ENCODE measurements at places on chromosomes 7 and 10.

- no peak for DNase-seq
Measured at GRCh38 chr10:78808736-78809367, 259.9 kb upstream of the ZMIZ1 start.

DNA sequence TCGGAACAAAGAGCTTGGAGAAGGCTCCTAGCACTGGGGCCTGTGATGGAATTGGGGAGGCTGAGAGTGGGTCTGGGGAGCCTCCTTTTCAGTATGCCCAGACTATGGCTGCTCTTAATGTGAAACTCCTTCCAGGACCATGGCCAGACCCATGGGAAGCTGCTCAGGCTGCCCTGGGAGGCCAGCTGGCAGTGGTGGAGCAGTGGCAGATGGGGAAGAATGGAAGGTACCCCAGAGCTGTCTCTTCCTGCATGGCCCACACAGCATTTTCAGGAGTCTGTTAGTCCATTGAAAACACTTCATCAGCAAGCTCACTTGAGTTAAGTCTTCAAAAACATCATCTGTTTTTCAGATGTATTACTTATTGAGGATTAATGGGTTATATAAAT, 18.5 kb downstream of the NACAD start:
- no peak for DNase-seq

- DNase-seq, result no peak
Measured at GRCh38 chr7:54090652-54091213, 451.4 kb upstream of the VSTM2A start.

GRCh38 chr7:39313974-39314373, 252.2 kb upstream of the YAE1 start:
- no peak for DNase-seq

- DNase-seq, result no peak
Measured at GRCh38 chr7:51456431-51457060, 139.9 kb upstream of the COBL start.

- no peak for DNase-seq
Measured at GRCh38 chr10:71158251-71158650, 54.1 kb upstream of the UNC5B start.

Measured in stimulated activated CD4-positive, alpha-beta T cell treated with anti-CD3 and anti-CD28 coated beads, Interleukin-2, amount 100 ng/mL, for 48 hours (primary cell).